GDM1 (cell line): ENCODE measurements at places on chromosomes 3 and 15.

DNA sequence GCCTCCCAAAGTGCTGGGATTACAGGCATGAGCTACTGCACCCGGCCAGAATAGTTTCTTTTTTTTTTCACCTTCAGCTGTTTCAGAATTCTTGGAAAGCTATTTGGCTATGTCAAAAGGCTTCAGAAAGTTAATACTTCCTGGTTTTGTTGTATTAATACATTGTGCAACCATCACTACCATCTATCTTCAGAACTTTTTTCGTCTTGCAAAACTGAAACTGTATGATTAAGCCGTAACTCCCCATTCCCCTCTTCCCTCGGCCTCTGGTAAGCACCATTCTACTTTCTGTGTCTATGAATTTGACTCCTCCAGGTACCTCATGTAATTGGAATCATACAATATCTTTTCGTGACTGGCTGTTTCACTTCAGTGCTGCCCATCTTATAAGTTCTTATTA is 5.2 kb upstream of the NOX5 start:
- no peak for DNase-seq

GRCh38 chr3:190339130-190339529 is 16.9 kb upstream of the CLDN1 start:
- DNase-seq: no peak

DNA sequence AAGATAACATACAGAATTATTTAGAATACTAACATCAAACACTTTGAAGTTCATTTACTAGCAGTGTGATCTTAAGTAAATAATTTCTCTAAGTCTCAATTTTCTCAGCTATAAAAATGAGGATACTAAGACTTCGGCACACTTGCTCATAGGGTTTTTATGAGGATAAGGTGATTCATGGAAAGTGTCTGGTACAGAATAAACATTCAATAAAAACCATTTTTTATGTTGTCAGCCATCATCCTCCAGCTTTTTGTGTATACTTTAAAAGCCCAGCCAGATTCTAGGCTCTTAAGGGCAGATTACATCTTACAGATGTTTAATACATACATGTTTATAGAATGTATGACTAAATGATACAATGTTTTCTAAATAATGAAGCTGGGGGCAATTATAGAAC is 56.8 kb downstream of the FEZF2 start:
- DNase-seq: no peak

DNA sequence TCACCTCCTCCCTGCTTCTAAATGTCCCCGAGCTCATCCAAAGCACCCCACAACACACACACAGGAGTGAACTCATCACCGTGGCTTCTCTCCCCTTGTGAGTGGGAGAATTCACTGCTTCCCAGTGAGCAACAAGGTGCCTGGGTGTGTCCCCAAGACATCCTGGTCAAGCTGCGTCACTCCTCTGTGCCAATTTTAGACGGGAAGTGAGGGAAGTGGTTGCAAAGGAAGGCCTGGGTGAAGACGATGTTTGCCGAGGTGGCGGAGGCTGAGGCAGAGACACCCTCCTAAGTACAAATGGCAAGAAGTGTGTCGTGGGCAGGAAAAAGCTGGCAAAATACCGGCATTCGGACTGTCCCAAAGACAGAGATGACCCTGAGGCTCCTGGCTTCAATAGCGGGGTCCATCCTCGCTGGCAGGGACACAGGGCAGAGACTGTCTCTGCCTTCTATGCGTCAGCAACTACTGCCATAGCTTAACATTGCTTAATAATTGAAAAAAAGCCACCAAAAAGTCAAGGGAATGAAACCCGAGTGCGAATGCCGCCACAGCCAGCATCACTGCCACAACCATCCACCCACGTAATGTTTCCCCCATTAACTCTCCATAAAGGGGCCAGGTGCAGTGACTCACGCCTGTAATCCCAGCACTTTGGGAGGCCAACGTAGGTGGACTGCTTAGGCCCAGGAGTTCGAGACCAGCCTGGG is 72.8 kb downstream of the VGLL4 start:
- no peak for DNase-seq

- DNase-seq: no peak
Observed at GRCh38 chr3:154664714-154665113, 234.7 kb upstream of the GPR149 start.

DNA sequence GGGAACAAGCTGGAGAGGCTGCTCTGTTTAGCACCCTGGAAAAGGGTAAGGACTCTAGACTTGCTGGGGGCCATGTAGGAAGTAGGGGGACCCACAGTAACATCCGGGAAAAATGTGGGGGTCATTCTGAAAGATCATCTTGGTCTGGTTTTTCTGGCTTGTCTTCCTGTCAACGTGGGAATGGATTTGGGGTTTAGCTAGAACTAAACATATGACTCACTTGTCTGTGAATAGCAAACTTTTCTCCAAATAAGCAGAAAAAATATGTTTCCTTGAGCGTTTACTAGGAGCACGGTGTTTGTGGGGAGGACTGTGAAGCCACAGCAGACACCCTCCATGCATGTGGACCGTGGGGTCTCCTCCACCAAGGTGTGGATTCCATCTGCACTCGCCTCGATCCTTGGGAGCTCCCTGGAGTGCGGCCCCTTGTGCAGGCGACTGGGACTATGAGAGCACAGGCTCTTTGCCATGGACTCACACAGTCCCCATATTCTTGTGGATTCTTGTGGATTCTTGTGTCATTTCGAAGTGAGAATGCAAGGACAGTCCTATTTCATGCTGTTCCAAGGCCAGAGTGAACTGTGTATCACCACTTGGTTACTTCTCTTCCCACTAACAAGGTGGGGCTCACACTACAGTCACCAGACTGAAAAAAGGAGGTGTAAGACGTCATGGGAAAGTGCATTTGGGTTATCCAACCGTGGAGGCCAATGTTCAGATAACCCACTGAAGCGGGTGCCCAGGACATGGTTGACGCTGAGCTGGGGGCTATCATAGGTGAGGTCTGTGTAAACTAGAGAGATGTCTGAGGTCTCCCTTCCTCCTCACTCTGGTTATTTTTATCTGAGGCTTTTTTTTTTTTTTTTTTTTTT is 25.5 kb downstream of the PGPEP1L start:
- no peak for DNase-seq

DNA sequence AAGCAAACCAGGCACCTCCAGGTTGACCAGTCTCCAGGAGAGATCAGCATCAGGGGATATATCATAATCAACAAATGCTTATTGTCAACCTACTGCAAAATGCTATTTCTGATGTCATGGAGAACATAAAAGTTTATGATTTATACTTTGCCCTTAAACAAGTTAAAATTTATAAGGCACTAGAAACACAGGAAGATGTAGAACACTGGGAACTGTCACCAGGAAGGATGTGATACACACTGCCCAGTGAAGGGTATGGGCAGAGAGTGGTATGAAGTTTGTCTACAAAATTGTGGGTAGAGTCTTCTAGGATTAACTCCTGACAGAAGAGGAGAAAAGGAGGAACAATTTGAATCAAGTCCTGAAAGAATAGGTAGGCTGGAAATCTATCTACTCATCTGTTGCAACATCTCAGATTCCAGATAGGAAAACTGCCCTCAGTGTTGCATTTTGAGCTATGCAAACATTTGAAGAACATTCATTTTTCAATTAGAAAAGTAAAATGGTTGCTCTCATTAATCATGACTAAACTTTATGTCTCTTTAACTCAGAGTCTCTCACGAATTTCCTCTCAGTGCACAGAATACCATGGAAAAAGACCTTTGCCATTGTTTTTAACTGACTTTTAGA is 105.9 kb upstream of the SKOR1 start:
- no peak for DNase-seq

DNA sequence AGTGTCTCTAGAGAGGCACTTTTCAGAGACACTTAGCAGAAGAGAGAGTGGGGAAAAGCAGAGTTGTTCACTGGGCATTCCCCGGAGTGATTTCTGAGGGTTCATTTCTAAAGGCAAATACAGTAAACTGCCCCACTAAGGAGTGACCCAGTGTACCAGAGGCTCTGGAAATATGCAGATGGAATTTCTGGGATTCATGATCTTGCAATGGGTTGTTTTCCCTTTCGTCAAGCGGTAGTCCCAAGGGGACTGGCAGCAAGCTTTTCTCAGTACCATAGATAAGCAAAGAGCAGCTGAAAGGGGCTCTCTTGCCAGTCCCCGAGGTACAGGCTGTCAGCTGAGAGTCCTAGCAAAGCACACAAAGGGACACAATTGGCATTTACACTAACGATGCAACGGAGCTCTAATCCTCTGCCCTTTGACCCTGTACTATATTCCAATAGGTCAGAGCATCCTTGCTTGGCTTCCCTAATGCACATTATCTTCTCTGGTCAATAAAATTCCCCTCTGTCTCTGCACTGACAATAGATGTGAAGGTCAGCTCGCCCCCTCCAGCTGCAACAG is 155.6 kb downstream of the SEMA6D start:
- DNase-seq: no peak

GRCh38 chr3:173819368-173819767 is 421.8 kb downstream of the NLGN1 start:
- DNase-seq: no peak

DNA sequence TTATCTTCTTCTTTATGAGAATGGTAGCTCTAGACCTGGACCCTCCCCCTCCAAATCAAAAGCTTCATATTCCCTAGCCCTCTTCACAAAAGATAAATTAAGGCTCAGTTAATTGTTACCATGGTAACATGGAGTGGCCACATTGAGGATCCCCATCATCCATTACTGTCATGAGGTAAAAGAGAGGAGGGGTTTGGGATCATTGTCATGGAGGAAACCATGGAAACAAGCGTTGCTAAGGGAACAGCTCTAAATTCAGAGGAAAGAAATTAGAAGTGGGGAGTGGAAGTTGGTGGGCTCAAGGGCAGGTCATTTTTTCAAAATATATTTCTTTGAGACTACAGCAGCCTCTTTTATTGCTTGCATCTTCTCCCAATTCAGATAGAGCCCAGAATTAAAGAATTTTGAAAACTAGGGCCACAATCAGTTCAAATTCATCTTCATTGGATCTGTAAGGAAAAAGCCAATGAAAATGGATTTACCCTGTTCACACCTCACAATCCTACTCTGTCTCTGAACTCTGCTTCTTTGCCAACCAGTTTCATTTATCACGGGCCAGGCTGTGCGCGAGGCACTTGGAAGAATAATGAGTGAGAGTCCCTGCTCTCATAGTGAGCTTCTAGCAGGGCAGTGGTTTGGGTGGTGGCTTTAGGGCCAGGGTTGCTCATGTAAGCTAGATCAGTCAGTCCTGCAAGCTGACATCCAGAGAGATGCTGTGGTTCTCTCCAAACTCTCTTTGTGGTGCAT is 11.6 kb upstream of the AEN start:
- DNase-seq: no peak

GRCh38 chr15:99956022-99956775 is 223.0 kb upstream of the LYSMD4 start:
- DNase-seq: no peak

DNA sequence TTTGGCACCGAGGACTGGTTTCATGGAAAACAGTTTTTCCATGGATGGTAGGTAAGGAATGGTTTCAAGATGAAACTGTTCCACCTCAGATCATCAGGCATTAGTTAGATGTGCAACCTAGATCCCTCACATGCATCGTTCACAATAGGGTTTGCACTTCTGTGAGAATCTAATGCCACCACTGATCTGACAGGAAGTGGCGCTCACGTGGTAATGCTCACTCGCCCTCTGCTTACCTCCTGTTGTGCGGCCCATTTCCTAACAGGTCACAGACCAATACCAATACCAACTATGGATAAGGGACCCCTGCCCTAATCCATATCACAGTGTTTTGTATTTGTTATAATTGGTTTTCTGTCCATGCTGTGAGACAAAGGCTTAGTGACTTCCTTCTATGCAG is 58.9 kb downstream of the SLMAP start:
- DNase-seq: no peak

DNA sequence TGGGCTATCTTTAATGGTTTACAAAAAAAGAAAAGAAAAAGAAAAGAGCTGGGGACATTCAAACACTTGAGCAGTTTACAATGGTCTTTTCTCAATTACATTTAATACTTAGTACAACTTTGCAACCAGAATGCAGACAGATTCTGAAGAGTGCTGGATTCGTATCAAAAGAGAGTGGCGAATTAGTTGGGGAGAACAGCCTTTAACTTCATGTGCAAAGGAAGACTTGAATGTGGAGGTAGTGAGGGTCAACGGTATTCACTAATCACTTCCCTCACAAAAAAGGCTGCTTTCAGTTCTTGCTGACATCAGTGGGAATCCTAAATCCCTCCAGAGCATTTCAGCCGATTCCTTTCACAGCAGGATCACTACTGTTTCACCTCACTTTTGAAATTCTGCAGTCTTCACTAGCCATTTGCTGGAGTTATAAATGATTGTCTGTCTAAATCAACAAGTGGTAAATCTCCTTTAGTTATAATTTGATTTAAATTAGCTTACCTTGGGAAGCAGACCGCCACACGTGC is 323.0 kb upstream of the SEMA6D start:
- DNase-seq: no peak

GRCh38 chr3:132625613-132626012 is 28.5 kb downstream of the ACKR4 start:
- DNase-seq: no peak

- no peak for DNase-seq
Observed at GRCh38 chr15:76197703-76198455, 113.4 kb downstream of the ETFA start.

- no peak for DNase-seq
Observed at GRCh38 chr3:19427422-19428149, 279.3 kb downstream of the KCNH8 start.

GRCh38 chr3:140288595-140288994 is 353.6 kb downstream of the CLSTN2 start:
- no peak for DNase-seq

DNA sequence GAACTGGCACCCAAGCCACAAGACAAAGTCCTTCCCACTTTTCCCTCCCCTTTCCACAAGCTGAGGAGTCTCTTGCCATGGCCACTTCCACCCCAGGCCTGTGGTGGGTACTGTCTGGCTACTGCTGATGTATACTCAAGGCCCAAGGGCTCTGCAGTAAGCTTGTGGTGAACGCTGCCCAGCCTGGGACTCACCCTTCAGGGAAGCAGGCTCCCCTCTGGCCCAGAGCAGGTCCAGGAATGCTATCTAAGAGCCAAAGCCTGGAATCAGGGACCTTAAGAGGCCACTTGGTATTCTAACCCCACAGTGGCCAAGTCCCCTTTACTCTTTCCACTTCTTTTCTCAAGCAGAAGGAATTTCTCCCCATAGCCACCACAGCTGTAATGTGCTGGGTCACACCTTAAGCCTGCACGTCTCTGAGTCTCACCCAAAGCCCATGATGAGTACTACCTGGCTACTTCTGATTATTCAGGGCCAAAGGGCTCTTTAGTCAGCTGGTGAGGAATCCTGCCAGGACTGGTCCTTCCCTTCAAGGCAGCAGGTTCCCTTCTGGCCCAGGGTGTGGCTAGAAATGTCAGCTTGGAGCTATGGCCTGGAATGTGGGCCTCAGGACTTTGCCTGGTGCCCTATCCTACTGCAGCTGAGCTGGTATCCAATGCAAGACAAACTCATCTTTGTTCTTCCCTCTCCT is 4.0 kb downstream of the PATL2 start:
- DNase-seq: no peak

GRCh38 chr3:114427285-114428043 is 133.6 kb downstream of the TIGIT start:
- DNase-seq: no peak
